ENCODE measurements at places on chromosomes 5 and 9.

DNA sequence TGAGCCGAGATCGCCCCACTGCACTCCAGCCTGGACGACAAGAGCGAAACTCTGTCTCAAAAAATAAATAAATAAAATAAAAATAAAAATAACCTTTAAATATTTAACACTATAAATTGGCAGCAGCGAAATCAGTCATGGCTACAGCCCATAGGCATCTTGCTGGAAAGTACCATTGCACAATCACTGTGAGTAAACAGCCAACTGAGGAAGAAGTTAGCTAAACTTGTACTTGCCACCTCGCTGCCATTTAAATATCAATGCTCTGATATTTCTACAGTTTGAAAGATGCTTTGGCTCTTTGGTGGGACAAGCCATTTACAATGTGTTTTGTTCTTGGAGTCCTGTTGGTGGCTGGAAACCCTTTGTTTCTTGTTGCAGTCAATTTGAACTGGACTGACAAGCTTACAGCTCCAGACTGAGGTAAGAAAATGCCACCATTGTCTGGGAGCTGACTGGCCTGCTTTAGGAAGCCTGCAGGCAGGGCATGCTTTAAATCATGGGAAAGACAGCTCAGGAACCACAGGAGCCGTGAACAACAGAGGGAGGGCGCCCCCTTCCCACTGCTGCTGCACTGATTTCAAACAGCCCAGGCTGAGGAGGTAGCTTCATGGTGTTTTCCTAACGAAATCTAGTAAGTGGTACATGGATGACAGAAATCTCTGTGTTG lies 322.8 kb upstream of the RFX3 start:
- no peak for DNase-seq

DNA sequence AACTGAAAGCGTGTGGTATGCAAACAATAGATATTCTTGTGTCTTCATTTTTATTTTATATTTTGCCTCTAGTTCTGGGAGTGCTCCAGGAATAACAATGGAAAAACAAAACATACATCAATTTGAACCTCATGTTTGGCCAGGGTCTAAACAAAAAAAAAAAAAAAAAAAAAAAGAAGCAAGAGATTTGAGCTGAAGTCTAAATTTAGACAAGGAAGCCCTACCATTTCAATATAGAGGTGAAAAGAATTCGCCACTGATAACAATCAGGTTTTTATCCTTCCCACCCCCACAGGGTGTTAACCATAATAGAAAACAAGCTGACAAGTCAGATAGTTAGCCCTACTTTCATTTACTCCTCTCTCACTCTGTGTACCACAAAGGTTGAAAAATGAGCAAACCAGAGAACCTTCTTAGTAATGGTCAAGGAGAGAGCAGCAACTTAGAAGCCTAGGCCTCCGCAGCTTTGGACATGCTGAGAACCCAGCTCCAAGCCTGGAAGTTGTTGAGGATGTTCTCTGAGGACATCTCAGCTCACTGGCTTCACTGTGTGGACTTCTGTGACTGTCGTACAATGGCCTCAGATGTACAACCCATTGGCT lies 118.2 kb upstream of the HMHB1 start:
- no peak for DNase-seq

GRCh38 chr5:94891972-94892371 lies 273.5 kb downstream of the SLF1 start:
- DNase-seq = no peak

- no peak for DNase-seq
Observed at GRCh38 chr9:125260561-125260960, 1.1 kb upstream of the GAPVD1 start.

DNA sequence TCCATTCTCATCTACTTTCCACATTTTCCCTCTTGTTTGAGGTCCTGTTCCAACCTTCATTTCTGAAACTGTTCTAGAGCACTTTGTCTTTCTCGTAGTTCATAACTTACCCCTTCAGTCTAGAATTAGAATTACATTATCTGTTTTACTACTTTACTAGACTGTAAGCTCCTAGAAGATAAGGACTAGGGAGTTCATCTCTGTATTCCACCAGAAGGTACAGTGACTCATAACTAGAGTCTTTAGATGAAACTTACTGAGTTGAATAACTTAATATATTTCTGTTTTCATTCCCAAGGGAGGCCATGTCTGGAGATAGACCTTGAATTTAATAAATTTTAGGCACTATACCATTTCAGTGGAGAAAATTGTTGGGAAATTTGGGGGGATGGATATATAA lies 38.7 kb downstream of the G3BP1 start:
- no peak for DNase-seq

- no peak for DNase-seq
Observed at GRCh38 chr5:153447534-153447933, 42.9 kb upstream of the GRIA1 start.

DNA sequence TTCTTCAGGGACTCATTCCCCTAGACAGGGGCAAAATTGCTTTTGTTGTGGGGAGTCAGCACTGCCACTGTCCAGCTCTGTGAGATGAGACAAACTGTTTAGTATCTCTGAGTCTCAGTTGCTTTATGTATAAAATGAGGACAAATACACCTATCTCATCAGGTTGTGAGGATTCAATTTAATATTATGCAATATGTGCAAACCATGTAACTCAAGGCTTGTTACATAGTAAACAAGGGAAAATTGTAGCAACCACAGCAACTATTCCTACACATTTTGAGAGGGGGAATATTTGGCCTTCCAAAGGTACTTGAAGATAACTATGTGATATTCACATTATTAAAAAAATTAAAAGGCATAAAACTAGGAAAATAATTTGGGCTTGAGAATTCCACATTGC lies 411.9 kb upstream of the SLC30A5 start:
- DNase-seq = no peak

DNA sequence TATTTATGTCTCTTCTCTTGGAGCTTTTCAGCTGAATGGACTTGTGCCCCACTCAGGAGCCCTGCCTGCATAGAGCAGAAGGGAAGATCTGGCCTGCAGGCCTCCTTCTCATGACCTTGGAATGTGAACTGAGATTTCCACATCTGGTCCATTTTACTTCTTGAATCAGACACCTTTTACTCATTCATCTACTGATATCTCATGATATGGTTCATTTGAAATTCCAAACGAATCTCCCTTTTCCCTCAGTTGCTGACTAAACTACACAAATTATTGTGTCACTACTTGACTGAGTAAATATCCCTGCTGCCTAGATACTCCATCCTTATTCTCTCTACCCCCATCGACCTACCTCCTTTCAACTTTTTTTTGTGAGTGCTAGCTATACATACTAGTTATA lies 138.7 kb downstream of the PLCXD3 start:
- DNase-seq = no peak

DNA sequence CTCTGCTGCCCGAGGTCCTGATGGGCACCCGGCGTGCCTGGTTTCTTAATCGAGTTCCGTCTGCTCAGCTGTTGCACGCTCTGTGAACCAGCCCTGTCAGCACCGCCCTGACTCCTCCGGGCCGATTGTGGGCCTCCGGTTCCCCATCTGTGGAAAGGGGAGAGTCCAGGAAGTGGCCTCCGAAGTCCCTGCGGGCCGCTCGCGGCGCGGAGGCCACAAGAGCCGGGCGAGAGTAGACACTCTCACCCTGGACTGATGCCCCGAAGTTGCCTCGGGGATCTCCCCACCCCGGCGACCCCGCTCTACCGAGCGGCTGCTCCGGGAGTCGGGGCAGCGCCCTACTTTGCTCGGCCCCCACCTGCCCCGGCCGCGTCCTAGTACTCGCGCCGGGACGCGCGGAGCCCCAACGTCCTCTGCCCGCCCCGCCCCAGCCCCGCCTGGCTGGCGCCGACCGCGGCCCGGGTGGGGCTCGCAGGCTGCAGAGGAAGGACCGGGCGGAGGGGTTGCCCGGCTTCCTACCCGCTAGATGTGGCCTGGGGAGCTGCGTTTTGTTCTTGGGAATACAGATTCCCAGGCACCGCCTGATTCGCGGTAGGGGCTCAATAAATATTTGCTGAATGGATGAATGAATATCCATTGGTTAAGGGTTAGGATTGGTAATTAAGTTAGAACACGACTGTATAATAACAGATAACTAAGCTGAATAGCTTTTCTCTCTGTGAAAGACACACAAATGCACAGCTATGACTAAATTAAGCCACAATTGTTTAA lies 935 bp upstream of the ZNF367 start:
- DNase-seq = no peak

DNA sequence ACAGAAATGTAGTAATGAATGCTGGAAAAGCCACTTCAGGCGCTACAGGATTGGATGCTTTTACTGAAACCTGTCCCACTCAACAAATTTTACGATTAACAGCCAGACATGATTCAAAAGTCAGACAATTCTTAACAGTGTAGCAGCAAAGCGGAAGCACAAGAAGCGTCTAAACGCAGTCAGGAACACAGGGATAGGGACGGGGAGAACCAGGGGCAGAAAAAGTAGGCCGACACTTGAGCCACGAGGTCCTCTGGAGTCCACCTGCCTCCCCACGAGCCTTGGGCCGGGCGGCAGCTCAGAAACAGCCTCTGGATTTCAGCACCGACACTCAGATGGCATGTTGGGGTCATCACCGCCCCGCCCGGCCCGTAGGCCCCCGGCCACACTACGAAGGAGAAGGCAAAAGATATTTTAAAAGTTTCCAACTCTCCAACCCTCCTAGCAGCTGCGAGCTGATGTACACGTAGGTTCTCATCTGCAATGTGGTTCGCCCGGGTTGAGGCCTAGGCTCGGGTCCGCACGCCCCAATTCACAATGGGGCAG lies 615 bp downstream of the RACK1 start:
- no peak for DNase-seq

- no peak for DNase-seq
Observed at GRCh38 chr9:74496406-74496805, 729 bp upstream of the RORB start.

GRCh38 chr5:179795863-179796833 lies 2.4 kb downstream of the LTC4S start:
- no peak for DNase-seq

DNA sequence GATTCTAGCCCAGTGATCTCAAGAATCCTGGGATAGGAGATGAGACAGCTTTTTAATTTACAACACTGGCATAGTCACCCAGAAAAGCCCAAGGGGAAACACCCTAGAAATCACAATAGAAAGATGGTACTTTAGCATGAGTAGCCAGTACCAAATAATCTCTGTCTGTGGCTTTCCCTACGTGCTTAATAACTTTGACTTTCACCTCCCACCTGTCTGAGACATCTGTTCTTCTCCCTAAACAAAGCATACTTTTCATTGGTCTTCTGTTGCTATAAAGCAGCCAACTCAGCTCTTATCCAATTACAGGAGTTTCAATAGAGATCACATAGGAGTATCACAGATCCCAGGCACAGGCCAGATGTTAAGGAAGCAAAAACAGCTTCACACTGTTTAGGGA lies 10.4 kb downstream of the MARCHF3 start:
- DNase-seq = no peak

DNA sequence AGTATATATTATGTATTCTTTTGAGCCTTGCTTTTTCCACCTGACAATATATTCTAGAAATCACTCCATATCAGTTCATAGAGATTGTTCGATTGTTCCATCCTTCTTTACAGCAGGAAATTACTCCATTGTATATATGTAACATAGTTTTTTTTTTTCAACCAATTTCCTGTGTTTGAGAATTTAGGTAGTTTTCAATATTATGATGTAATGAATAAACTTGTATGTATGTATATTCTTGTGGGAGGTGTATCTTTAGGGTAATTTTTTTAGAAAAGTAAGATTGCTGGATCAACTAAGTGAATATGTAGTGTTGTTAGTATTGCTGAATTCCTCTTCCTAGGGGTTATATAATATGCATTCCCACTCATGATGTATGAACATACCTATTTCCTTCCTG lies 165.9 kb upstream of the PITX1 start:
- DNase-seq = no peak

DNA sequence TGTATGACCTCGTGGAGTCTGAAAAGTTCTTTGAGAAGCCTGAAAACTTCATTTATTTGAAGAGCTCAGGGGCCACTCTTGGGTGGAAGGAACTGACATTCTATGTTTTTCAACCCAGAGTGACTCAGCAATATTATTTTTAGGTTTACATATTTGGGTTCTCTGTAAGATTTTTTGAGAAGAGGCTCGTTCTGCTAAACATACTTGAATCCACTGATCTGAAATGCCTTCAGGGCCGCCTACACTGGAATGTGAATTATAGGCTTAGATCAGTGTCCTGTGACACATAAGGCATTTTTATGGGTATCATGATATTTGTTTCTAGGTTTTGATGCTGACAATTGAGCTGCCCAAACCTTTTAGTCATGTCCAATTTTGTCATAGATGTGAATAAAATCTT lies 86.2 kb downstream of the PSAT1 start:
- DNase-seq = no peak

- no peak for DNase-seq
Observed at GRCh38 chr9:132583584-132584304, 1.3 kb downstream of the BARHL1 start.

DNA sequence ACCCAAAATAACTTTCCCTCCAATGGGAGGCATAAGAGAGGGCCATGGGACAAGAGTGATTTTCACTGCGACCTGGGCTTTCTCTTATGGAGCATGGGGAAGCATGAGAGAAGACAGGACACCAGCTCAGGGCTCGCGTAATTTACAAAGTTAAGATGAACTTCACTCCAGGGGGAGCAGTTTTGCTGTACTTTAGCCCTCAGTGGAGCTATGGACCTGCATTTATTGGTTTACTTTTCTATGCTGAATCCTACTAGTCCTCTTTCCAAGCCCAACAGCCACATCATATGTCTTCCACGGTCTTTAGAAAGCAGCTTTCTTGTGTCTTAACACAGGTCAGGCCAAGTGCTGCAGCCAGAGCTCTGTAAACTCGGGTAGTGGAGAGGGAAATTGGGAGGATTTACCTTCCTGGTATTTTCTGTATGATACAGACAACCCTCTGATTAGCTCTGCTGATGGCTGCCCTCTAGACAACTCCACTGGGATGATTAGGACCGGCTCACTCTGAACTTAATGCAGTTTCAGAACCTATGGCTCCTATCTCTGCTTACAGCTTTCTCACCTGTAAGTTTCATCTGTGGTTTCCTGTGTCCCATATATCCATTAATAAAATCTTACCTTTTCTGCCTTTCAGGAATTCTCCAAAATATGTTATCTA lies 581.0 kb upstream of the RORB start:
- DNase-seq = no peak

- no peak for DNase-seq
Observed at GRCh38 chr5:150489360-150490295, 18.3 kb upstream of the NDST1 start.

DNA sequence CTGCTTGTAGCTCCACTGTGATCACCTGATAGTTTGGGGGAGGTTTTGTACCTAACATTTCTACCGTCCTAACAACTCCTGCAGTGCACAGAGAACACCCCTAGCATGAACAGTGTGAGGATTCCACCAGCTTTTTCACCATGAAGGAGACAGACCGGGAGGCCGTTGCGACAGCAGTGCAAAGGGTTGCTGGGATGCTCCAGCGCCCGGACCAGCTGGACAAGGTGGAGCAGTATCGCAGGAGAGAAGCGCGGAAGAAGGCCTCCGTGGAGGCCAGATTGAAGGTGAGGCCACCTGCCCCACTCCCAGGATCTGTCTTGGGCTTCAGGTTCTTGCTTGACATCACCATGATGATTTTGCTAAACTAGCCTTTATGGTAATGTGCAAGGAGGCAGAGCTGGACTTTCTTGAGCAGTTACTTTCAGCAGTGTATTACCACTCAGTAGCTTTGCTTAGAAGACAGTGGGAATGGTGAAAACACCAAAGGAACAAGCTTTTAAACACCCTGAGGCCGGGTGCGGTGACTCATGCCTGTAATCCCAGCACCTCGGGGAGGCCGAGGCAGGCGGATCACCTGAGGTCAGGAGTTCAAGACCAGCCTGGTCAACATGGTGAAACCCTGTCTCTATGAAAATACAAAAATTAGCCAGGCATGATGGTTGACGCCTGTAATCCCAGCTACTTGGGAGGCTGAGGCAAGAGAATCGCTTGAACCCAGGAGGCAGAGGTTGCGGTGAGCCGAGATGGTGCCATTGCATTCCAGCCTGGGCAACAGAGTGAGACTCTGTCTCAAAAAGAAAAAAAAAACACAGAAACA lies 3.3 kb downstream of the EXOC3 start:
- DNase-seq = no peak

Measured in stimulated activated CD8-positive, alpha-beta memory T cell treated with anti-CD3 and anti-CD28 coated beads, Interleukin-7, amount 100 ng/mL, for 1 hour (primary cell).